ENCODE measurements at places on chromosomes 1 and 21.

GRCh38 chr1:9302745-9303524 is 10.2 kb downstream of the SPSB1 start:
- DNase-seq, result no peak

- no peak for DNase-seq
Measured at GRCh38 chr1:198775606-198776005, 136.8 kb downstream of the PTPRC start.

GRCh38 chr1:189597083-189597482 is 880.6 kb downstream of the BRINP3 start:
- DNase-seq, result no peak

DNA sequence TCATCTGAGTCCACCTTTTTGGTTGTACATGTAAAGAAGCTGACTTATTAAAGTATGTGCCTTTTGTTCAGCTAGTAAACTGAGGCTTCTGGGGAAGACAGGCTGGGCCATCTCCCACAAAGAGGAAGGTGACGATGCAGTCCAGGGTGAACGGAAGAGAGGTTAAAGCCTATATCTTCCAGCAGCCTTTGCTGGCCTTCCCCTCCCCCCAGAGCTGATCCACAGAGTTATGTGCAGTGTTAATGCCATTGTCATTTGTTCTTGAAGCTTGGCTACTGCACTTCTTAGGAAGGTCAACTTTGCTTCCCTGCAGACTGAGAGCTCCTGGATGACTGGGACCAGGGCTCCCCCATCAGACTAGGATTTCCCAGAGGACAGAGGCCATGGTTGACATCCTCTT is 2.2 kb downstream of the SLC30A2 start:
- DNase-seq, result no peak

DNA sequence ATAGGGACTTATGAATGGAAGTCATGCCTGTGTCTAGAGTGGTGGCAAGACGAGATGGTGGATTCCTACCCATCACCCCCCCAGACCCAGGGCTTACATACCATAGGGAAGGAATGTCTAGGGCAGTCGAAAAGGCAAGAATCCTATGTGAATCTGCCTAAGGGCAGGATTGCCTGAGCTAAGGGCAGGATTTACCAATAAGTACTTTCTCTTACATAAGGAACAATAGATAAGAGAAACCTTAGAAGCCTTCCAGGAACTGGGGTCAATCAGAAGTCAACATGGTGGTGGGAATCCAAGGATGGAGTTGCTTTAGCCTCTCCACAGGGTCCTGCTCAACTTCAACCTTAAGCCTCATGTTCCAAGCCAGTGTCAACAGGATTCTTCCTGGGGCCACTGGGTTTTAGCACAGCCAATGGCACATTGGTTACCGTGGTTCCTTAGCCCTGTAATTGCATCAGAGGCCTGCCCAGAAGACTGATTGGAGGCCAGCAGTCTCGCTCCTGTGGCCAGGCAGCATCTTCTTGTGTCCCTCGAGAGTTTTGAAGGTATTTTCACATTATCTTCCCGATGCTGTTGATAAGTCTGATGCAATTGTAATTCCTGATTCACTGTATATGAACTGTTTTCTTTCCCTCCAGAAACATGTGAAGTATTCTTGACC is 20.7 kb downstream of the BACE2 start:
- DNase-seq, result no peak

DNA sequence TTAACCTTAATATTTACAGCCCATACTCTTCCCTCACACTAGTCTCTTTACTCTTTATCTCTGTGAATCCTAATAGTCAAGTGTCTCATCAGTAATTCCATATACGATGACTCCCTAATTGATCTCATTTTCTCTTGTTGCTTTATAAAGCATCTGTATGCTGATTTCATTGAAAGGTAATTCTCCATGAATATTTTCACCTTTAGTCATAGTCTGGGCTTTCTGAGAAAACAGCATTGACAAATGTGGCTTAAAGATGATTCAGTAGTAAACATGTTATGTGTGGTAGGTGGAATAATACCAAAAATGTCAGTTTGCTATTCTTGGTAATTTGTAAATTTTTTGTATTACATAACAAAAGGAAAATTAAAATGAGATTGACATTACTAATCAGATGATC is 1176.5 kb downstream of the NCAM2 start:
- DNase-seq, result no peak
